Fibroblast of lung (primary cell): ENCODE measurements at places on chromosomes 2 and 18.
A peak's percentile ranks its signal among the peaks of the same experiment; 100 is the strongest.

DNA sequence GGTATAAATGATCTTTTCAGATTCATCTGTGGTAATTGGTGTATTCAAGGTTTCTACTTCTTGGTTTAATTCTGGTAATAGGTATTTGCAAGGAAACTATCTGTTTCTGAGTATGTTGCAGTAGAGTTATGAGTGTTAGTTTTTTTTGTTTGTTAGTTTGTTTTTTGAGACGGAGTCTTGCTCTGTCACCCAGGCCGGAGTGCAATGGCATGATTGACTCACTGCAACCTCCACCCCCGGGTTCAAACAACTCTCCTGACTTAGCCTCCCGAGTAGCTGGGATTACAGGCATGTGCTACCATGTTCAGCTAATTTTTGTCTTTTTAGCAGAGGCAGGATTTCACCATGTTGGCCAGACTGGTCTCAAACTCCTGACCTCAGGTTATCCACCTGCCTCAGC, 60.9 kb upstream of the IL1R2 start:
- DNase-seq = no peak

- no peak for DNase-seq
Observed at GRCh38 chr2:12841021-12841420, 124.3 kb downstream of the TRIB2 start.

DNA sequence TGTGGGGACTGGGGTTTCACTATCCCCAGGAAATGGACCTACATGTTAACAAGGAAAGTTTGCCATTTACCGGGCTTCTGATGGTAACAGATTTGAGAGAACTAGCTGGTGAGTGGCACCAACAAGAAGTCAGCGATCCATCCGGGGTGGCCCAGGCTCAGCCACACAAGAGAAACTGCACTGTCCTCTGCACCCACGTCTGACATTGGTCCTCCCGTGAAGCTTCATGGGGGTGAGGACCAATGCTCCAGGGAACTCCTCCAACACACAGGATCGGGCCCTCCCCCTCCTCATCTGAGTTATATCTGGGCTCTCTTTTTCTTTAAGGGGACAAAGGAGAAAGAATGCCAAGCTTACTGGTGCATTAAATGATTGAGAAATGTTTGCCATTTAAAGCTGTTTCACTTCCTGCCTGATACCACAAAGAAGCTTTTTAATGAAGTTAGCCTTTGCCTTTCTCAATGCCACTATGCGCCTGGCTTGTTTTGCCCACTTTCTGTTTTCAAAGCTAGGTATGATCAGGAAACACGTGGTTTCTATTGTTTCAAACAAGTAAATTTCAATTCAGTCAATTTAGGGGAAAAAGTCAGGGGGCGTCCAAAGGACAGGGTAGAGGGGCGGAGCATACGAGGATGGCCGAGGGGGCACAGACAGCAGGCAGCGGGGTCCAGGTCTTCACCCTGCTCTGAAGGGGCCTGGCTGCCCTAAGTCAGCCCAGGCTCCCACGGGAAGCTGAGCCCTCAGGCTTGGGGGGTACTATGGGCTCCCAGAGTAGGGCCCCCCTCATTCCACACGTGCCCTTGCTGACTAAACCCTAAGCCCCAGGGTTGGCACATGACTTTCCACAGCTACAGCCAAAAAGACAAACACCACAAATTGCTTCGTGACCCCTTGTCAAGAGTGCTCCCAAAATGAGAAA, 204.0 kb upstream of the ID2 start:
- no peak for DNase-seq

DNA sequence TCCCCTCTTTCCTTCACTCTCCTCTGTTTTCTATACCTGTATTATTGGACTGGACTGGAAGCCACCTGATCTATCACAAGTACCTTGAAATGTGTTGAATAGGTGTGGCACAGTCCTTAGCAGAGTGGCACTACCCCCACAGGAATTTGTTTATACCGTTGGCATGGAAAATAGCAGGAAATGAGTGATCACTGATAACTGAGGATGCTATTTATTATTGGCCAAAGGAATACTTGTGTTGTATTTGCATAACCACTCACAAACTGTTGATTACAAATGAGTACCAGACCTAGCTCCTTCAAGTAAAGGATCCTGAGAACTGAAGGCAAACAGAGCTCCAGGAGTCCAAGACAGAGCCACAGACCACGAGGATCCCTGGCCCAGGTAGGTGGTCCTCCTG, at the start of gene IL37:
Gene IL37 (plus strand): TSS at position 301 of the 400 bp plus-strand sequence. CDS start 1,848 bp downstream, outside the sequence.
- DNase-seq = no peak

- peak; percentile 79 for DNase-seq
Observed at GRCh38 chr2:73823916-73824523, 4.7 kb upstream of the STAMBP start.

DNA sequence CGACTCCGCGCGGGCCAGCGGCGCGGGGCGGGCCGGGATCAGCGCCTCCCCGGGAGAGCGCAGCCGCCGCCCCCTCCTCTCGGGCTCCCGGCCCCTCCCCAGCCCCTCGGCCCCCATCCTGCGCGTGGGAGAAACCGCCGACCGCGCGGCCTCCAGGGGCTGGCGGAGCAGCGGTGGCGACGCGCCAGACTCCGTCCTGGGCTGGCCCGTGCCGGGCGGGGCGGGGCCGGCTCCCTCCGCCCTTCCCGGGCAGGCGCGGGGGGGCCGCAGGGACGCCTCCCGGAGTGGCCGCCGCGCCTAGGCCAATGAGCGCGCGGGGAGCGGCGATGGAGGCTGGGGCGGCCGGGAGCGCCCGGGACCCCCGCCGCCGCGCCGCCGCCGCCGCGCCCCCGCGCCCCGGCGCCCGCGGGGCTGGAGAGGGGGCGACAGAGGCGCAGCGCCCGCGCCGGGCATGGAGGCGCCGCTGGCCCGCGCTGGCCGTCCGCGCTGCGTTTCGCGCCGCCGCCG, 49.1 kb downstream of the KCNIP3 start:
- DNase-seq = peak; percentile 60

DNA sequence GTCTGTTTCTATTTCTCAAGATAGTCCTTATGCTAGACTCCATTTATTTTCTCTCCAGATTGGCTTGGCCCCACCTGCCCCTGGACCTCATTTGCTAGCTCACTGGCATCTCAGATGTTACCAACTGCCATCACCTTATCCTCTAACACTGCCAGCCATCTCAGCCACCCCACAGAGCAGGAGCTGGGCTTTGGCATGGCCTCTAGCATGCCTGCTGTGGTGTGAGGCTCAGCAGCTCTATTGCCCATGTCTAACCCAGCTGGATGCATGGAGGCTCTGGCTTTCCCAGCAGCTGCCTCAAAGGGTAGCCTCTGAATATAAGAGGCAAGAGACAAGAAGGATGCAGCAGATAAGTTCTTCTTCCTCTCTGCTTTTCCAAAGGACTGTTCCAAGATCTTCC, 373.4 kb downstream of the TNS1 start:
- DNase-seq = no peak

GRCh38 chr2:82215212-82215611, 1910.7 kb upstream of the LRRTM1 start:
- DNase-seq = no peak

DNA sequence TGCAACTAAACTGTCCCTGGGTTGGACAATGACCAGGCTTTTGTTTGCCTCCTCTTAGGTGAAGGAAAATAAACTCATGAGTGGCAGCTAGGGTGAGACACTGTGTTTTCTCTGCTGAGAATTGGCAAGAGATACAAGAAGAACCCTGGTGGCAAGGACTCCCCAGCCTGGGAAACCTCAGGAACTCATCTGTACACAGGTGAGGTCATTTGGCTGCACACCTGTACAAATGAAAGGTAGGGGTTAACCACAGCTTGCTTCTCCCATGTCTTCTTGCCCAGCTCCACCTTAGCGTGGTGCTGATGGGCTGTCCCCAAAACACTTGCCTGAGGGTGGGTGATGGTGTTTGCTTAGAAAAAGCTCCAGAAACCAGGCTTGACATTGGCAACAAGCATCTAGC, 97.2 kb upstream of the FAM136A start:
- no peak for DNase-seq

GRCh38 chr18:48418539-48419276, 9.5 kb upstream of the ZBTB7C start:
- DNase-seq = no peak

GRCh38 chr2:46023165-46023854, 273.9 kb upstream of the EPAS1 start:
- DNase-seq = no peak

- no peak for DNase-seq
Observed at GRCh38 chr2:145374165-145374564, 854.2 kb upstream of the ZEB2 start.

DNA sequence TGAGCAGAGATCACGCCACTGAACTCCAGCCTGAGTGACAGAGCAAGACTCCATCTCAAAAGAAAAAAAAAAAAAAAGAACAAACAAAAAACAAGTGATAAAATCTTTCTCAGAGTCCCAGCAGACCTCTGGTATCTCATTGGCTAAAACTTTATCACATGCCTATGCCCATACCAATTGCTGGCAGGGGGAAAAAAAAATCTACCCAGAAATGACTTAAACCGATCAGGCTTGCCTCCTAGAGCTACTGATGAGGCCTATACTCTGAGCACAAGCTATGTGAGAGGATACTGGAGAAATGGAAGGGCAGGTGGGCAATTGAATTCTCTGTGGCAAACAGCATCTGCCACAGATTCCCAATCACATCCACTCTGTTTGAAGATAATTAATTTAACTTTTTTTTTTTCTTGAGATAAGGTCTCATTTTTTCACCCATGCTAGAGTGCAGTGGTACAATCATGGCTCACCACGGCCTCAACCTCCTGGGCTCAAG, 49.0 kb downstream of the FBXO36 start:
- no peak for DNase-seq
